Caco-2 (cell line): ENCODE measurements at places on chromosomes 2 and 18. TPM values are rescaled to one million over a fixed set of nuclear protein-coding genes. Genes with fewer than 3 reads are reported as not detected.
A peak's percentile ranks its signal among the peaks of the same experiment; 100 is the strongest.

TCF23 gene
- not detected in 2 replicates for total RNA-seq

ARID5A gene
- total RNA-seq = 3.0 and 3.3 TPM in 2 replicates

BABAM2 gene
- total RNA-seq = 50.7 and 57.3 TPM in 2 replicates

TBR1 gene
- total RNA-seq = 0.07 and 0.11 TPM in 2 replicates

LRATD1 gene
- 0.27 and 0.35 TPM in 2 replicates for total RNA-seq

POTEJ gene
- total RNA-seq = not detected in 2 replicates

MPP4 gene
- 0.16 and 0.37 TPM in 2 replicates for total RNA-seq

GPR55 gene
- not detected in 2 replicates for total RNA-seq

TCF7L1 gene
- 27.7 and 29.0 TPM in 2 replicates for total RNA-seq

HTR2B gene
- not detected in 2 replicates for total RNA-seq

OBSL1 gene
- total RNA-seq = 56.2 and 57.6 TPM in 2 replicates

- H3K4me1 ChIP-seq = no peaks in the 10 kb centered on the region
- H3K27ac ChIP-seq = no peak overlapping the region
- H3K4me3 ChIP-seq = no peak overlapping the region
- no peaks in the 10 kb centered on the region for H3K27me3 ChIP-seq
Observed at GRCh38 chr2:1748741-1749488, 4.6 kb upstream of the PXDN start.

- no peak overlapping the region for H3K4me3 ChIP-seq
- no peaks in the 10 kb centered on the region for H3K4me1 ChIP-seq
- DNase-seq = peak; percentile 60
Observed at GRCh38 chr2:190069936-190070696, 7.6 kb upstream of the MSTN start.

DNA sequence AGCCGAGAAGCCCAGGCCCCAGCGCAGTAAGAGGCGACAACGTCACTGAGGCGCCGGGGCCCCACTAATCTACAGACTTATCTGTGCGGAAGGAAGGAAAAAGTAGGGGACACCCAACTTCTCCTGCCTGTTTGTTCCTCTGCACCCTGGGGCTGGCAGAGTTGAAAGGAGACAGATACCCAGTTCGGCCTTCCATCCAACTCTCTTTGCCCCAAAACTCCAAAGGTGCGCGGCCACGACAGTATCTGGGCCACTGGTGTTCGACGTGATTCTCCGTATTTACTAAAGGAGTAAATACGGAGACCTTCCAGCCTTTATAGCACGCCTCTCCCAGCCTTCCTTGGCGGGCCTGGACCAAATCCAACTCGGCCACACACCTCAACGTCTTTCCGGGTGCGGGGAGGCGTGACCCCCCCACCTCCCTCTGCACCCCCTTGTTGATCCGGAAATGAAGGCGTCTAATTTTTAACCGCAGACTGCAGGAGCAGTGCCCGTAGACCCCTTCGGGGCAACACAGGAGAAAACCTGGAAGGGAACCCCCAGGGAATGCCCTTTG lies 1.6 kb downstream of the SMAD7 start:
- no peak overlapping the region for H3K27ac ChIP-seq
- H3K27me3 ChIP-seq = no peaks in the 10 kb centered on the region
- peaks cover 22% of the 10 kb centered on the region for H3K4me1 ChIP-seq
- DNase-seq = no peak
- H3K4me3 ChIP-seq = peak overlapping the region; percentile 71
- H3K36me3 ChIP-seq = no peaks in the 10 kb centered on the region

DNA sequence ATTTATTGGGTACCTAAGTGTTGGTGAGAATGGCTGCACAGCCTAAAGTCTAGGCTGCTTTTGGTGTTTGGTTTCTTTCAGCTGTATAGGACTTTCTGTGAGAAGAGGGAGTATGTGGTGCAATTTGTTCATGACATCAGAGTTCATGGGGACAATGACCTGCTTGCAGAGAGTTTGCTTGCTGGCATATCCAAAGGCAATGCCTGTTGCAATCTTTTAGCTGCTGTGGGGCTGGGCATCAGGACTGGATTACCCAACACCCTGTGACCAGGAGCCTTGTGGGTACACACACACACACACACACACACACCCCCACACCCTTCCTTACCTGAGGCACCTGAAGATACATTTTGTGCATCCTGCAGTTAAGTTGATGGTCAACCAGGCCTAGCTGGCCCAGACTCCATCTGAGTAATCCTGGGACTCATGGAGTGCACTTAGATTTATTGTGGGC lies 68.4 kb downstream of the LIPG start:
- H3K36me3 ChIP-seq = no peaks in the 10 kb centered on the region
- no peak for DNase-seq
- H3K27ac ChIP-seq = no peak overlapping the region

DNA sequence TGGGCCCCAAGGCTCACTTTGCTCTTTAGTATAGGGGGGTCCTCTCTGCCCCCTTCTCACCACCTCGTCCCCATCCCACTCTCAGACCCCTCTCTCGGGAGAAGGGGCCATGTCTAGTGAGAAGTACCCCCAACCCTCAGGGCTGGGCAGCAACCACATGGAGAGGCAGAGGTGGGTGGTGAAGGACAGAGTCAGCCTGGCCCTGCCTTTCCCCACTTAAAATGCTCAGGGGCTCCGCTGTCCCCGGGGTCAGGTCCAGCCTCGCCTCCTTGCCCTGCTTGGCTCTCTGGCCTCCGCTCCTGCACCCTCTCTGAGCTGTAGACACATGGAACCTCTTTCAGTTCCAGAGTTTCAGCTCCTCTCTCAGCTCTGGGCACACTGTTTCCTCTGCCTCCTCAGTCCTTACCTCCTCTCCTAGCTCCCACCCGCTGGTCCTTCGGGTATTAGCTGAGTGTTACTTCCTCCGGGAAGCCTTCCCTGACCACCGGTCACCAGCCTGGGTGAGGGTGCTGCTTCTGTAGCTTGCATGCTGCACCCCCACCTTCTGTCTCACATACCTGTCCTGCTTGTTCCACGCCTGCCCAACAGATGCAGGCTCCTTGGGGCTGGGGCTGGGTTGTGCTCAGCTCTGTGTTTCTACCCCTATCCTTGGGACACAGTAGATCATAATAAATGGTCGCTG lies 79.5 kb upstream of the OTOF start:
- H3K27me3 ChIP-seq = no peaks in the 10 kb centered on the region
- no peaks in the 10 kb centered on the region for H3K4me1 ChIP-seq
- DNase-seq = no peak
- no peak overlapping the region for H3K4me3 ChIP-seq
- H3K36me3 ChIP-seq = no peaks in the 10 kb centered on the region
- H3K27ac ChIP-seq = no peak overlapping the region

DNA sequence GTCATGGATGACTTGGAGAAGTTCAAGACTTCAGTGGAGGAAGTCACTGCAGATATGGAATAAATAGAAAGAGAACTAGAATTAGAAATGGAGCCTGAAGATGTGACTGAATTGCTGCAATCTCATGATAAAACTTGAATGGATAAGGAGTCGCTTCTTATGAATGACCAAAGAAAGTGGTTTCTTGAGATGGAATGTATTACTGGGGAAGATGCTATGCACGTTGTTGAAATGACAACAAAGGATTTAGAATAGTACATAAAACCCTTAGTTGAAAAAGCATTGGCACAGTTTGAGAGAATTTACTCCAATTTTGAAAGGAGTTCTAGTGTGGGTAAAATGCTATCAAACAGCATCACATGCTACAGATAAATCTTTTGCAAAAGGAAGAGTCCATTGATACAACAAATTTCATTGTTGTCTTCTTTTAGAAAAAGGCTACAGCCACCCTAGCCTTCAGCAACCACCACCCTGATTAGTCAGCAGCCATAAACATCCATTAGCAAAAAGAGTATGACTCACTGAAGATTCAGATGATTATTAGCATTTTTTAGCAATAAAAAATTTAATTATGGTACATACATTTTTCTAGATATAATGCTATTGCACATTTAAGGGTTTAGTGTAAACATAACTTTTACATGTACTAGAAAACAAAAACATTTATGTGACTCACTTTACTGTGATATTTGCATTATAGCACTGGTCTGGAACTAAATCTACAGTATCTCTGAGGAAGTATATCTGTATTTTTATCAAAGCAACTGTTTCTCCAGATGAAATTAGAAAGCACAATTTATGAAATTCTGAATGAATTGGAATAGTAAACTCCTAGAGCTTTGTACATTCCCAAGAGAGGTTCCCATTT lies 110.5 kb upstream of the TACR1 start:
- H3K4me1 ChIP-seq = no peaks in the 10 kb centered on the region
- H3K36me3 ChIP-seq = no peaks in the 10 kb centered on the region
- no peak overlapping the region for H3K27ac ChIP-seq
- no peak for DNase-seq
- no peak overlapping the region for H3K4me3 ChIP-seq

- no peaks in the 10 kb centered on the region; the same call in 1 of the 2 replicates for H3K36me3 ChIP-seq
- DNase-seq = no peak
- peaks cover 12% of the 10 kb centered on the region for H3K4me1 ChIP-seq
- H3K4me3 ChIP-seq = no peak overlapping the region
Observed at GRCh38 chr2:149082735-149083134, 44.2 kb downstream of the LYPD6B start.

- H3K36me3 ChIP-seq = no peaks in the 10 kb centered on the region
- no peaks in the 10 kb centered on the region for H3K27me3 ChIP-seq
- no peak for DNase-seq
Observed at GRCh38 chr2:216951171-216951570, 91.3 kb upstream of the TNP1 start.

- peaks cover 10% of the 10 kb centered on the region for H3K4me1 ChIP-seq
- H3K27me3 ChIP-seq = no peaks in the 10 kb centered on the region
- no peak overlapping the region for H3K4me3 ChIP-seq
- H3K36me3 ChIP-seq = no peaks in the 10 kb centered on the region
- no peak for DNase-seq
- H3K27ac ChIP-seq = no peak overlapping the region
Observed at GRCh38 chr2:127662937-127663565, 12.3 kb downstream of the LIMS2 start.

GRCh38 chr18:25621144-25621543 lies 269.2 kb upstream of the ZNF521 start:
- no peak overlapping the region for H3K4me3 ChIP-seq
- no peaks in the 10 kb centered on the region for H3K27me3 ChIP-seq

- no peak overlapping the region for H3K4me3 ChIP-seq
- H3K4me1 ChIP-seq = no peaks in the 10 kb centered on the region
- no peak overlapping the region for H3K27ac ChIP-seq
- H3K27me3 ChIP-seq = no peaks in the 10 kb centered on the region
- H3K36me3 ChIP-seq = no peaks in the 10 kb centered on the region
Observed at GRCh38 chr2:96082211-96083063, 33.9 kb downstream of the ADRA2B start.

DNA sequence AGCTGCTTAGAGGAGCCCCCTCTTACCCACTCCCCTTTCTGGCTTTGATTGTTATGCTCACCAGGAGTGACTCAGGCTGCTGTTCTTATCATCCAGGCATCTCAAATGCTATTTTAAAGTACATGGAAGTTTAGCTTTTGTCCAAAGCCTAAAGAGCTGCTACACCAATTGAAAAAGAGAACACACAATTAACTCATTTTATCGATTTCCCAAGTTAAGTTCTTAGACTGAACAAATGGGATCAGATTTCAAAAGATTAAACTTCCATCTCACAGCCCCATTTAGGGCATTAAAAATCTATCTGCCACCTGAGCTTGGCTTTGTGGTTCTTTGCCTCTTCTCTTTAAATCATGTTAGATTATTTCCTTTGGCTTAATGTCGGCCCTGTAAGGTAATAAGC lies 81.2 kb downstream of the MYO5B start:
- no peak overlapping the region for H3K4me3 ChIP-seq
- no peak for DNase-seq
- H3K27ac ChIP-seq = no peak overlapping the region
- no peaks in the 10 kb centered on the region for H3K36me3 ChIP-seq
- no peaks in the 10 kb centered on the region for H3K27me3 ChIP-seq
- H3K4me1 ChIP-seq = peaks cover 44% of the 10 kb centered on the region

DNA sequence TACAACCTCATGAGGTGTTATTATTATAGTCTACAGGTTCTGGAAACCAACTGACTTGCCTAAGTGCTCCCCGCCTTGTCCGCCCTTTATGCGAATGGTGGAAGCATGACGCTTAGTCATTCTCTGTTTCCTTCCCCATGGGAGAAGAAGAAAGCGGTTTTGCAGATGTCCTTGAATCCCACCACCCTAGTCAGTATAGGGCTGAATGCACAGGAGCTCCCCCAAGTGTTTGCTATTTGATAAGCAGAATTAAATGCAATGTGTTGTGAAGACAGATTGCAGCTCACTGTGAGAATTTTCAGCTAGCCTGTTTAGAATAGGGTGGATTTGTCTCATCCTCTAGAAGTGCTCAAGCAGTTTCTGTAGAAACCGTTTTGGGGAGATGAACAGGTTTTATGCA lies 652.0 kb downstream of the DCC start:
- DNase-seq = peak; percentile 15
- no peak overlapping the region for H3K4me3 ChIP-seq
- H3K27ac ChIP-seq = no peak overlapping the region
- no peaks in the 10 kb centered on the region for H3K27me3 ChIP-seq
- no peaks in the 10 kb centered on the region for H3K4me1 ChIP-seq
- no peaks in the 10 kb centered on the region for H3K36me3 ChIP-seq

DNA sequence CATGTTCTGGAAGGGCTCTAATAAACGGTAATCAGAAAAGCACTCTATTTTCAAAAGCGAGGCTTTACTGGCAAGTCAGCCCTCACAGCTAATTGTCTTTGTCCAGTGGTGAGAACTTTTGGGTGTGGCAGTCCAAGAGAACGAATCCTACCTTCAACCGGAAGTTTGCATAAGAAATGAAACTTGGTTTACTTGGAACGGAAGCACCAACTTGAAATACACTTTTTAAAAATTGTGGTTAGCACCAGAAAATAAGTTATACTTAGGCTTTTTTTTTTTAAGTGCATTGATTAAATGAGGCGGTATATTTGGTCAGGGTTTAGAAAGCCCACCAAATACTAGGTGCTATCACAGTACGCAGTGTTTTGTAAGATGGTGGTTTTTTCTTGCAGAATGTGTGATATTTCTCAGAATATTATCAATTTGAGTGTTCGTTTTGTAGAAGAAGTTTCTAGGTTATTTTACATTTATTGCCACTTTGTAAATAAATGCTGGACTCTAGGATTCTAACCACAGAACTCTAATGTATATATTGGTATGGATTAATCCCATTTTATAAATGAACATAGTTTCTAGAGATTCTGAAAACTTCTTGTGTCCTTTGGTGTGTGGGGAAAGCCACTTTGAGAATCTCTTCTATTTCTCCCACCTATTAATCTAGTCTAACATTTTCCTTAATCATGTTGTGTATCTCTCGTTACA lies 1.2 kb downstream of the MYL12A start:
- H3K36me3 ChIP-seq = no peaks in the 10 kb centered on the region
- H3K27ac ChIP-seq = peak overlapping the region; percentile 98
- peaks cover 40% of the 10 kb centered on the region for H3K4me1 ChIP-seq
- H3K27me3 ChIP-seq = no peaks in the 10 kb centered on the region
- H3K4me3 ChIP-seq = peak overlapping the region; percentile 88
- DNase-seq = peak; percentile 23

DNA sequence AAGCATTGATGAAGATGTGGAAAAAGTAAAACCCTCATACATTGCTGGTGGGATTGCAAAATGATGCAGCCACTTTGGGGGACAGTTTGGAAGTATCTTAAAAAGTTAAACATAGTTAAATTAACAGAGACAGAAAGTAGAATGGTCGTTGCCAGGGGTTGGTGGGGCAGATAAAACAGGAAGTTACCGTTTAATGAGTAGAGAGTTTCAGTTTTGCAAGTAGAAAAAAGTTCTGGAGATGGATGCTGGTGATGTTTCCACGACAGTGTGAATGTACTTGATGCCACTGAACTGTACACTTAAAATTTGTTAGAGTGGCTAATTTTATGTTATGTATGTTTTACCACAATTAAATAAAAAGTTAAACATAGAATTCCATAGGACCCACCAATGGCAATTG lies 44.5 kb upstream of the EGR4 start:
- DNase-seq = no peak
- H3K36me3 ChIP-seq = no peaks in the 10 kb centered on the region
- H3K4me1 ChIP-seq = no peaks in the 10 kb centered on the region
- H3K4me3 ChIP-seq = no peak overlapping the region
- no peaks in the 10 kb centered on the region for H3K27me3 ChIP-seq
